ENCODE measurements at places on chromosomes 5 and 9.

- no peak for DNase-seq
Observed at GRCh38 chr5:147046281-147046680, 167.7 kb upstream of the PPP2R2B start.

- DNase-seq, result no peak
Observed at GRCh38 chr5:17769277-17769676, 135.0 kb downstream of the TAF11L14 start.

DNA sequence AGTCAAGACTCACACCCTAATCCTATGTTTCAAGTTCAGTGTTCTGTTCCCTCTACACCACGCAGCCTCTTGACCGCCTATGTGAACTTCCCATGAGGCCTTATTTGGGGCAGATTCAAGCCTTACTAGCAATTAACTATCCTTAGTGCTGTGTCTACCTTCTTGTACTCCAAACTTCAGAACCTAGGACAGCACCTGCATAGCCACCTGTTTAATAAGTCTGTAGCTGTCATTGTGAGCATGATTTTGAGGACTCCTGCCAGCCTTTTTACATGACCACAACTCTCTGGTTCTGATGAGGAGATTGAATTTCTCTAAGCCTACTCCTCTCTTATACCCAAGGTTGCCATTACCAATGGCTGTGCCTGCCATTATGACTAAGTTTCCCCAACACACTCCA is 50.8 kb upstream of the PCSK1 start:
- no peak for DNase-seq

GRCh38 chr5:124056326-124056990 is 544.5 kb downstream of the CSNK1G3 start:
- no peak for DNase-seq

- no peak for DNase-seq
Observed at GRCh38 chr9:127817881-127818434, 15.3 kb downstream of the FPGS start.

- no peak for DNase-seq
Observed at GRCh38 chr5:23468658-23469057, 38.8 kb upstream of the PRDM9 start.

GRCh38 chr9:37776328-37776727 is 8.5 kb downstream of the EXOSC3 start:
- no peak for DNase-seq

DNA sequence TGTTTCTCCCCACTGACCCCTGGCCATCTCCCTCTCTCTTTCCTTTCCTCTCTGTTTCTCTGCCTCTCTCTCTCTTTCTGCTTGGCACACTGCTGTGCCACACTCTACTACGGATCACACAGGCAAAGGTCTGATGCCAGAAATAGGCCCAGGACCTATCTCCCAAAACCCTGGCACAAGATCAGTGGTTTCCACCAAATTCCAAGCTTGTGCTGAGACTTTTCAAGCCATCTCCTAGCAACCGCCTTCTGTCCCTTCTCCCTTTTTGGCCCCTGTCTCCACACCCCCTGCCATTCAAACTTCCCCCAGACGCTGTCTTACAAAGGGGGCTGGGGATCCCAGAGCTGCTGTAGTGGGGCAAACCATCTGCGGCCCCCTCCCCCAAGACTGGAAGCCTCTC is 38.5 kb upstream of the RARS1 start:
- no peak for DNase-seq

- DNase-seq, result no peak
Observed at GRCh38 chr9:39587844-39588499, 232.5 kb downstream of the SPATA31A1 start.

- DNase-seq, result no peak
Observed at GRCh38 chr5:33755231-33755630, 136.6 kb downstream of the ADAMTS12 start.

DNA sequence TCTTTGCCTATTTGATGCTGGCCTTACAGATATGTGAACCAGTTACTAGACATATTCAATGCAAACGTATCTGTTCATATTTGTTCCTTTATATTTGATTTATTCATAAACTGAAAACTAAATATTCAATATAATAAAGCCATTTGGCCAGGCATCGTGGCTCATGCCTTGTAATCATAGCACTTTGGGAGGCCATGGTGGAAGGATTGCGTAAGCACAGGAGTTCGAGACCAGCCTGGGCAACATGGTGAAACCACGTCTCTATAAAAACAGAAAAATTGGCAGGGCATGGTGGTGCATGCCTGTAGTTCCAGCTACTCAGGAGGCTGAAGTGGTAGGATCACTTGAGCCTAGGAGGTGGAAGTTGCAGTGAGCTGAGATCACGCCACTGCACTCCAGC is 49.2 kb upstream of the CTNNAL1 start:
- DNase-seq, result no peak

DNA sequence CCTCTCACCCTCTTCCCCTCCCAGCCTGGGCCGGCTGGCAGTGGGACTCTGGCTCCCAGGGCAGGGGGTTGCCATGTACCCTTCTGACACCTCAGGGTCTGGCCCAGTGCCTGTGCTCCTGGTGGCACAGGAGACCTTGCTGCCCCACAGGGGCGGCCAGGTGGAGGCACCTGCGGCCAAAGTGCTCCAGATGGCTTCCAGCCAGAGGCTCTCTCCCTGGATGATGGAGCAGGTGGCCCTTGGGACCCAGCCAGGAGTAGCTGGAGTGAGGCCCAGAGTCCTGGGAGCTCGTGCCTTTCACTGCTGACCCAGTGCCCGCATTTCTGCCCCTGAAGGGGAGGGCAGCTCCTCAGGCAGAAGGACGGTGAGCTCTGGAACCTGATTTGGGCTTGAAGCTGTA is 87.3 kb downstream of the NTNG2 start:
- DNase-seq, result no peak

DNA sequence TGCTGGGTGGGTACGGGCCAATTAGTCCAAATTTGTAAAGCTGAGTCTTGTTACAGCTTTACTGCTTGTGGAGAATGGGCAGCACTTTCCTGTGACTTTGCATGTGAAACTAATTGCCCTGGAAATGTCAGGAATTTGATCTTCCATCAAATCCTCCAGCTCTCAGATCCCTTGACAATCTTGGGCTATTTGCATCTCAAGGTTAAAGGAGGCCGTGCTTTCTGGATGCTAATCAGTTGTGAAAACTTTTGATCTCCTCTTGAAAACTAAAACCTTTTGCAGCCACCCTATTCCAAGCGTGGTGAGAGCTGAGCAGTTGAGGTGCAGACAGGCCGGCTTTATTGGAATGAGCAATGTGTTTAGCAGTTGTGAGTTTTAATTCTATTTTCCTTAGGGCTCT is 68.0 kb upstream of the CLINT1 start:
- DNase-seq, result no peak

DNA sequence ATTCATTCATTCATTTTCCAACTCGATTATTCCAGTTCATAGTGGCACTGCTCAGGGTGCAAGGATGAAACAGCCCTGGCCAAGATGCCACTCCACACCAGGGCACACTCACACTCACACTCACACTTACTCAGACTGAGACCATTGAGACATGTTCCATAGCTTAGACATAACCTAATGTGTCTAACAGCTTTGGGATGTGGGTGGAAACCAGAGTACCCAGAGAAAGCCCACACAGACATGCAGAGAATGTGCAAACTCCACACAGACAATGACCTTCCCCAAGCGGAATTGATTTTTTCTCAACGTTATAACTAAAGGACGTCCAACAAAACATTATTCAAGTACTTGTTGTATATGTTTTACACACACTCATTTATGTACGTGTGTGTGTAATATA is 1363.5 kb downstream of the EFNA5 start:
- no peak for DNase-seq

- DNase-seq, result no peak
Observed at GRCh38 chr9:138123086-138123485, 245.5 kb downstream of the CACNA1B start.

- DNase-seq, result no peak
Observed at GRCh38 chr9:108639696-108640095, 216.1 kb downstream of the ACTL7B start.

- no peak for DNase-seq
Observed at GRCh38 chr5:6448622-6449464, at the start of gene UBE2QL1. TSS of gene UBE2QL1 (plus strand) at chr5:6448859. CDS start at chr5:6448894, 35 bp downstream.

- DNase-seq, result no peak
Observed at GRCh38 chr5:72746736-72747135, 69.7 kb upstream of the TNPO1 start.

DNA sequence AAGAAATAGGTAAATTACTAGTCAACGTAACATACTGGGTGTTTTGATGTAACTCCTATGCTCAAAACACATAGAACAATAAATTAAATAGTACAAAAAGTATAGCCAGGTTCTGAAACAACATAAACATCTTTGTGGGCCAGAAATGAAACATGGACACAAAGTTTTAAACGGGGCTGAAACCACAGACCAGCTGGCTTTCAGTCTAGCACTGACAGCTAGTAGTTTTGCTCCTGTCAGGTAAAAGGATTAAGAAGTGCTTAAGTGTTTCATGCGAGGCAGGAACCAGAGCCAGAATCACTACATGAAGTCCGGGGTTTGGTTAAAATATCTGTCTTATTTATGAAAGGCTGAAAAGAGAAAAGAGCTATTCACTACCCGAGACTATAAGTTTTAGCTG is 19.5 kb downstream of the DCAF10 start:
- no peak for DNase-seq

- no peak for DNase-seq
Observed at GRCh38 chr9:134689321-134690181, 47.9 kb downstream of the COL5A1 start.

DNA sequence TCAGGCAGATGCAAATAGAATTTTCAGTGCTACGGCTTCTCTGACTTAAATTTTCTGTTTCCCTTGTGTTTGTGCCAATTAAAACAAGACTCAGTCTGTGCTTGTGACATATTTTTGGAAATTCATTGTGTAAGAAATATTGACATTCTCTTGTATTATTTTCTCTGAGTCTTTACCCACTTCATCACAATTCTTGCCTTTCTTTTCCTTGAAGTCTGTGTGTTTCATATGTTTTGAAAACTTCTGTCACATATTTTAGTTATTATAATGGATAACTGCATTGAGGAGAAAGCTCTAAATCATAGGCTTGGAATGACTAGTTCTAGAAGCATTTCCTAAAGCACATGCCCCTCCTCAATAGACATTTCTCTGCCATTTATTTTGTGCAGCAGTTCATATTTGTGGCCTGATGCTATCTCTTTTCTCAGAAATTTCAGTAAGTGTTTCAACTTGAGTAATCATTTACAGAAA is 206.6 kb downstream of the PALM2AKAP2 start:
- no peak for DNase-seq

- DNase-seq, result no peak
Observed at GRCh38 chr9:136043441-136043991, 51.6 kb downstream of the NACC2 start.

DNA sequence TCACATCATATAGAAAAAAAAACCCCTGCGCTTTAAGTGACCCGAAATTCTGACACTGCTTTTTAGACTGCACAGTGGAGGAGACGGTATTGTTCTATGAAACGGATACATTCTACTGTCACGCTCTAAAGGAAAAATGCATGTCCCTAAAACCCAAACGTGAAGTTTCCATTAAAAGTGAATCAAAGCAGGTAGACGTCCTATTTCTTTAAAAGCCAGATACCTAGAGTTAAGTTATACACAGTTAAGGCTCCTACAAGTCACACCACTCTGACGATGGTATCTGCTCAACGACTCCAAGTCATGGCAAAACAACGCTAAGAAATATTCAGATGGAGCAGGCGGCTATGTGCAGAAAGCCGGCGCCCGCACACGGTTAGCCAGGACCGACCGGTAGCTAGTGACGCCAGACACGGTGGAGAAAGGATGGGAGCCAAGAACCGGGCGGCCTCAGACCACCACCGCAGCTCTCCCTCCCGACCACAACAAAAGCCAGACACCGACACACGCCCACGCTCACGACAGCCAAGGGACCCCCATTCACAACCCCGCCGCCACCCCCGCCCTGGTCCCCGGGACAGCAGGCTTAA is 734 bp downstream of the SKP1 start:
- DNase-seq, result no peak

DNA sequence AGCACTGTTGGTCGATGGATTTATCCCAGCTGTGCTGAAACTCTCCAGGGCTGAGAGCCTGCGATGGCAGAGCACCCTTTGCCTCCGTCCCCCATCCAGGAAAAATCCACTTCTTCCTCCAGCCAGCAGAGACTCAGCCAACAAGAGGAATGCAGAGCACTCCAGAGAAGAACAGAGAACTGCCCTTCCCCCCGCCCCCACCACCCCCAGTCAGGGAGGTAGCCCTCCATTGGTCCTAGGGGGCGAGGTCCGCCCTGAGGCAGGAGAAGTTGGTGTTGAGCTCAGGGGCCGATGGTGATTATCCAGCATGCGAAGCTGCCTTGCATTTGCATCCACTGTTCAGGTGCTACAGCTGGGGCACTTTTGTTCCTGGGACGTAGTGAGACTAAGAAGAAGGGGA is 9.0 kb downstream of the TLX3 start:
- no peak for DNase-seq

DNA sequence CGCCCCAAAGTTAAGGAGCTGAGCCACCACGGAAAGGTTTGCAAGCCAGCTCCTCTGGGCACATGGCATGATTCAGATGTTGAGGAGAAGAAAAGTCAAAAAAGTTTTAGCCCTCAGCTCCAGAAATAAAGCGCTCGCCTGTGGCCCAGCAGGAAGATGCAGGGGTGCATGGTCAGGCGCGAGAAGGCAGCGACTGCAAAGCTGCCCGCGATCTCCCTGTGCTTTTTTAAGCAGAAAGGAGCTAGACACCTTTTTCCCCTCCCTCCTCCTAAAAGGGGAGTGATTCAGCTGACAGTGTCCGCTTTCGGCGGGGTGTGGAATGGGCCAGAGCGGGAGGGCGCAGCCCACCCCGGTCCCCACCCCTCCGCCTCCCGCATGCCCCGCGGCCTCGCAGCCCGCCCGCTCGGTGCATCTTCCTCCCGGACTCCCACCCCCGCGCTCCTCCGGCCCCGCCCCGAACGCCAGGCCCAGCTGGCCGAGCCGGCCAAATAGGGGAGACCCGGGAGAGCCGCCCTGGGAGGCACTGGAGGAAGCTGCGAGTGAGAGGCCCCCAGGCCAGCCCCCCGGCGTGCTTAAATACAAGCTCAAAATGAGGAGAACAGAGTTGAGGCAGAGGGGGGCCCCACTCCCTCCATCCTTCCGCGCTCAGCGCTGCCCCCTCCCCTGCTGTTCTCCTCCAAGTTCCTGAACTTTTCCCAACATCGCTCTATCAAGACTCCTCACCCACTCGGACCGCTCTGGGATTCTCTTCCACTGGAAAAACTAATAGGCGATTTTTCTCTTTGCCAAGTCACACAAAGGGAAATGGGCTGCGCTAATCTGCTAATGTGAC is at the start of gene ADAMTS12:
TSS of gene ADAMTS12 (minus strand) at position 203 of the 832 bp plus-strand sequence. CDS start at position 69, 134 bp downstream.
- no peak for DNase-seq

DNA sequence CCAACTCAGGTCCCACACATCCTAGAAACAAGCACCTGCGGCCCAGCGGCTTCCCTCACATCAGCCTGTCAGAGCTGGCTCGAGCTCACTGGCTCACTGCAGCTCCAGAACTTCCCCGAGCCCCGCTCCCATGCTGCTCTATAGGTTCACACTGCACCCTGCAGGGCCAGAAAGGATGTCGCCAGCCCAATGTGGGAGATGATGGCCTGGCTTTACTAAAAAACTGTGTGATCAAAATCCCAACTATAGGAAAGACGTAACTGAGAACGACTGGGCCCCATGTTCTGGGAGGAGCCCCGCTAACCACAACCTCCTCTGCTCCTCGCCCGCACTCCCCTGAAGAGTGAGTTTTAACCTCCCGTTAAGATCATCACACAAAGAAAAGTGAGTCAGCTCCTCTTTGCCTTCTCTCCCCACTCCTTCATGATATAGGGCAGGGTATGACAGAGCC is 4.6 kb downstream of the SURF4 start:
- DNase-seq, result peak; percentile 78

All from stimulated activated CD4-positive, alpha-beta T cell treated with anti-CD3 and anti-CD28 coated beads, Interleukin-12 subunit alpha, Interleukin-12 subunit beta, amount 100 ng/mL, for 24 hours (primary cell).